ENCODE measurements at places on chromosomes 12 and 14.

- no peak for DNase-seq
Observed at GRCh38 chr14:91751719-91752118, 19.8 kb upstream of the CATSPERB start.

- no peak for DNase-seq
Observed at GRCh38 chr12:124110372-124110883, 137.4 kb downstream of the ZNF664 start.

DNA sequence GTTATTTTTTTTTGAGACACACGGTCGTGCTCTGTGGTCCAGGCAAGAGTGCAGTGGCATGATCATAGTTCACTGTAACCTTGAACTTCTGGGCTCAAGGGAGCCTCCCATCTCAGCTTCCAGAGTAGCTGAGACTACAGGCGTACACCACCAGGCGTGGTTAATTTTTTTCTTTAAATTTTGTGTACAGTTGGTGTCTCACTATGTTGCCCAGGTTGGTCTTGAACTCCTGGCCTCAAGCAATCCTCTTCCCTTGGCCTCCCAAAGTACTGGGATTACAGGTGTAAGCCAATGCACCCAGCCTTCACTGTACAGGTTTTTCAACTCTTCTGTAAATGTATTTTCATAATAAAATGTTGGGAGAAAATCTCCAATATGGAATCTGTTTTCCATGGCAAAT is 5.7 kb upstream of the KLC1 start:
- no peak for DNase-seq

DNA sequence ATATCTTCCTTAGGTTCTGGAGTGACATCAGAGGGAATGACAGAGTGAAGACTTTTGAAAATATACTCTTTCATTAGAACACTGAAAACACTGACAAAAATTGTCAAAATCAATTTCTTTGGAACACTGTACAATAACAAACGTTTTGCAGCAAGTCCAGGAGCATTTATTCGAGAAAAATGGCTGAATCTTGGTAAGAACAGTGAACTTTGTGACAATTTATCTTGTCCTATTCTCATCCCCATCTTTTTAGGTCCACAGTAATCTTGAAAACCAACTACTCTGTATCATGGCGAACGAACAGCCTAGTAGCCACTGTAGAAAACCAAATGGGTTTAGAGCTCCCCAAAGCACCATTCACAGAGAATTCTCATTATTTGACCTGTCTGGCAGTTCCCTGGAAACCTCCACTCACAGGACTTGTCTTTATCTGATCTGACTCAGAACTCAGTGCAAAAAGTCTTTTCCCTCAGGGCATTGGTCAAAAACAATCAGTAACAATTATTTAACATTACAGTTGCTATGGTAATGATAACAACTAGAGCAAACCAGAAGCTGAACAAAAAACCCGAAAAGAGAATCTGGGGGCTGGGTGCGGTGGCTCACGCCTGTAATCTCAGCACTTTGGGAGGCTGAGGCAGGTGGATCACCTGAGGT is 20.3 kb upstream of the PPP2R5E start:
- no peak for DNase-seq

- no peak for DNase-seq
Observed at GRCh38 chr12:93319523-93320050, 58.1 kb upstream of the NUDT4 start.

- DNase-seq, result no peak
Observed at GRCh38 chr12:50745861-50746260, 18.0 kb upstream of the ATF1 start.

GRCh38 chr12:96658075-96658474 is 168.7 kb downstream of the CFAP54 start:
- DNase-seq, result no peak

GRCh38 chr12:58731096-58731495 is 189.2 kb downstream of the LRIG3 start:
- no peak for DNase-seq

DNA sequence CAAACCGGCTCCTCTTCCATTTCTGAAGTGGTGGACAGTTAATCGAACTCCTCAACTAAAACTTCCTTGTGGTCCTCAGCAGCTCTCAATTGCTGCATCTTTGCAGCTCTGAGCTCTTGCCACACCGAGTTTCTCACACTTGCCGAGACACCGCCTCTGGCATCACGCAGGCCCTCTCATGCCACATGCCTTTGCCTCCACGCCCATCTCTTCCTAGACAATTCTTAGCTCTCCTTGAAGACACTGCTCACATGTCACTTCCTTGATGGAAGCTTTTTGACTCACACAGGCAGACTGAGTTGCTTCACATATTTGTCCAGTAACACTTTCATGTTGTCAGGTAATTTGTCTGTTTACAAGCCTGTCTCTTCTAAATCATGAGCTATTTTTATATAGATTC is 29.2 kb downstream of the KCNA1 start:
- DNase-seq, result no peak

DNA sequence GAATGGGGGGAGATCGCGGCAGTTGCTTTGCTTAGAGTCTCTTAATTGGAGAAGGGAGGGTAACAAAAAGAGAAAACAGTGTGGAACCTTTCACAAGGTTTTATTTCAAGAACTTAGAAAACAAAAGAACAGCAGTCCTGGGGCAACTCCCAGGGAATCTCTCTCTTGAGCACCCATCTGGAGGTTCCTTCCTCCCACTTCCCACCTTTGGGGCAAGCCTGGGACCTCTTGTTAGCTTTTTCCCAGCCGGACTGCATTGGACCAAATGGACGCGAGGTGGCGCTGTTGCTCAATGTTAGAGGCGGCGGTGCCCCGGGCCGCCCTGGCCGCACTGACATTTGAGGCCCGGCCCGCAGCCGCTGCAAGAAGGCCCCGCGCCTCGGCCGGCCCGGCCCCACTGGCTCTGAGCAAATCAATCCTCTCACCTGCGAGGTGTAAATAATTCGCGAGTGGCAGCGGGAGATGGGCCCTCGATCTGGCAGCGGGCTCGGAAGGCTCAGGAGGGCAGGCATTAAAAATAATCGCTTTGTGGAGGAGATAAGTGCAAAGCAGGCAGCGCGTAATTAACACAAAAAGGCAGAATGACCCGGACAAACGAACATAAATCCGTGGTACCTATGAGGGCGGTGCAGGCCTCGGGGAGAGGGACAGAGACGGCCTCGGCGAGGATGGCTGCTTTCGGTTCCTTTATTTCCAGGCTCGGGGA is 2.8 kb upstream of the HOXC8 start:
- peak; percentile 59 for DNase-seq

GRCh38 chr14:104019806-104020205 is 65.7 kb upstream of the ASPG start:
- no peak for DNase-seq

DNA sequence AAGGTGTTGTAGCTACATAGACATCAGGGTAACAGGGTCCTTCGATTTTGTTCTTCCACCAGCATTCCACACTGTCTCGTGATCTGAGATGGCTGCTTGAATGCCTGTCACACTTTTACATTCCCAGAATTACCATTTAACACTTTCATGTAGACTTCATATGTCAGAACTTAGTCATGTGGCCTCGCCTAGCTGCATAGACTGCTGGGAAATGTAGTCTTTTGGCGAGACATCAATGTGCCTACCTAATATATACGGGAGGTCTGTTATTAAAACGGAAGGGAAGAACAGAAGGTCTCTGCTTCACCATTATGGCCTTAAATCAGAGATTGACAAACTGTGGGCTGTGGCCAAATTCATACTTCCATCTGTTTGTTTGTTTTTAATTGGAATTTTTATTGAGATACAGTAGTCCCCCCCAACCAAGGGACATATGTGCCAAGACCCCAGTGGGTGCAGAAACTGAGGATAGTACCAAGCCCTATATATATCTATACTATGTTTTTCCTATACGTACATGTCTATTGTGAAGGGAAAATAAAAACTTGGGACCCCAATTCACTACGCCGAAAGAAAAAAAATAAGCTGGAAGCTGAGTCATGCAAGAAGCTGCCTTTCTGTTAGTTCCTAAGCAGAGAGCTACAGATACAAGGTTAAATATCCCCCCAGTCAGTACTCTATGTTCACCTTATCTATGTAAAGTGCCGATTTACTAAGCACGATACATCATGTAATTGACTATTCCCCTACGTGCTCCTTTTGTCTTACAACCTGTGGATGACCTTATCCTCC is 11.3 kb upstream of the HRK start:
- no peak for DNase-seq
